Stimulated activated CD4-positive, alpha-beta T cell treated with anti-CD3 and anti-CD28 coated beads, Interleukin-4, amount 100 ng/mL, for 4 hours (primary cell): ENCODE measurements at places on chromosomes 2 and 18.

DNA sequence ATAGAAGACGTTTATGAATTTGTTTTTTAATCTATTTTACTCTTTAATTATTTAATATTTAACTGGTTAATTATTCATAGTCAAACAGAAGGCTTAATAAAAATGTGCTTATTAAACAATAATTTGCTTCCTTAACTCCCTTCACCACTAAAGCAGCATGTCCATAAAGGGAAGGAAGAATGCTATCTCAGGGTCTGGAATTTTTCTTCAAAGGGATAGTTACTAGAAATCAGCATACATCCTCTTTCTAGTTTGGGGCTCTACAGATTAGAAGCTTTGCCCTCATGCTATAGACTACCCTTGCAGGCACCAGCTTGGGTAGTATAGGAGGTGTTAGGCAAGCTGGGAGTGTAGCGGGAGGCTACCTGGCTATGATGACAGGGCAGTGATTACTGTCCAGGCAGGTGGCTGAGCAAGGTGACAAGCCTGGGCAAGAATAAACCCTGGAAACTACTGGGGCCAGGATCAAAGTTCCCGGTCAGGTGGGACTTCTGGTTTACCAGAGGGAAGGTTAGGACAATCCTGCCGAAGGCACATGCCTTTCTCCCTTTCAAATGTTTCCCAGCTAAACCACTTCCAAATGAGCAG, 276.0 kb upstream of the REV1 start:
- no peak for DNase-seq

GRCh38 chr18:67285583-67285982, 230.9 kb downstream of the DSEL start:
- DNase-seq = no peak

- no peak for DNase-seq
Measured at GRCh38 chr18:23226391-23226790, 91.1 kb downstream of the CABLES1 start.

- no peak for DNase-seq
Measured at GRCh38 chr18:60596928-60597327, 224.4 kb upstream of the MC4R start.

DNA sequence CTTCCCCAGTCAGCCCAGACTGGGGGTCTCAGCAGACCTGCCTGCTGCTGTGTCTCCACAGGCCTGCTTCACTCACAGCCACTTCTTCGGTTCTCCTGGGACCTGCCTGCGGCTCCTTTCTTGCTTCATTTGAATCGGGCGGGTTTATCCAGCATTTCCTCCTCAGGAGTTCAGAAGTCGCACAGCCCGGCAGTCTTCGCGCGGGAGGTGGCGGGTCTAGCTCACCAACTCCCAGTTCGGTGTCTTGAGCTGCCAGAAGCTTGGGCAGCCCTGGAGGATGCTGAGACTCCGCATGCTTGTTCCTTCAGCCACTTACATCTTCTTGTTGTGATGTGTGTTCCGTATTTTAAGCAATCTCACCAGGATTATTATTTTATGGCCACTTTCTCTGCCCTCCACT, 10.8 kb downstream of the D2HGDH start:
- no peak for DNase-seq

DNA sequence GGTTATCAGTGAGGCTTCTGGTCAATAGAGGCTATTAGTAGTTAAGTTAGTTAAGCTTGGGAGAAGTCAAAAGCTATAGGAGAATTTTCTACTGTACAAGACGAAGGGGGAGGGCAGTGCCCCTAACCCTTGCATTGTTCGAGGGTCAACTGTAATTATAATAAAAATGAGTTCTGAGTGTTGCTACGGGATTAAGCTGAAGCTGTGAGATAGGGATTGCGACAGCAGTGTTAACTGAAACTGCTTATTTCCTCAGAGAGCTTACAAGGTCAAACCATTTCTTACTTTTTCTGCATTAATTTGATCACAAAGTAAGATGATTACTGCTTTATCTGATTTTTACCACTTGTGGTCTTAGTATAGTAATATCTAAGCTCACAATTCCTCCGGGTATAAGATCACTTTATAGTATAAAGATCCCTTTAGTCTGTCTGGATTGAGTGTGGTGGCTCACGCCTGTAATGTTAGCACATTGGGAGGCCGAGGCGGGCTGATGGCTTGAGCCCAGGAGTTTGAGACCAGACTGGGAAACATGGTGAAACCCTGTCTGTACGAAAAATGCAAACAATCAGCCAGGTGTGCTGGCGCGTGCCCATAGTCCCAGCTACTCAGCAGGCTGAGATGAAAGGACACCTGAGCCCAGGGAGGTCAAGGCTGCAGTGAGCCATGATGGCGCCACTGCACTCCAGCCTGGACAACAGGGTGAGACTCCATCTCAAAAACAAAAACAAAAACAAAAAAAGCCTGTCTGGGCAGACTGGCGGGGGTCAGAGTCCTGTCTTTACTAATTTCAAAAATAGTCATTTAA, 119.5 kb upstream of the TLK1 start:
- no peak for DNase-seq

GRCh38 chr2:157326698-157327097, 1.1 kb upstream of the ERMN start:
- no peak for DNase-seq
